Cerebellum (tissue), 4 donors: ENCODE measurements at places on chromosomes 6 and 20. TPM values are rescaled to one million over a fixed set of nuclear protein-coding genes. Genes with fewer than 3 reads are reported as not detected.

- no peak for DNase-seq
Measured at GRCh38 chr6:35470663-35471120, 2.5 kb downstream of the RPL10A start.

DNA sequence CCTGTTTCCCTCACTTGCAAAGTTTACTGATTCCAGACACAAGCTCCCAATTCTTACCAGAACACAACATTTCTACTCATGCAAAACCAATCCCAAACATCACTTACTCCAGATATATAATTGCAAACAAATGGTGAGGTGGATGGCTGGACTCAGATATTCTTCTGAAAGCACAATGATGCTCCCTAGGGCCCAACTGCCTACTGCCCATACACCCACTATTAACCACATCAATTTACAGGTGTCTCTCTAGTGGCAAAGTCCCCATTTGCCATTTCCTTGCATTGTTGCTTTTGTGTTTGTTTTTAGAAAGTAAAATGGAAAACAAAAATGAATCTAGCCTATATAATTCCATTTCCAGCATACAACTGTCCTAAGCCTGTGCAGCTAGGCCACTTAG, 320.9 kb upstream of the PRDM1 start:
- no peak for DNase-seq

DNA sequence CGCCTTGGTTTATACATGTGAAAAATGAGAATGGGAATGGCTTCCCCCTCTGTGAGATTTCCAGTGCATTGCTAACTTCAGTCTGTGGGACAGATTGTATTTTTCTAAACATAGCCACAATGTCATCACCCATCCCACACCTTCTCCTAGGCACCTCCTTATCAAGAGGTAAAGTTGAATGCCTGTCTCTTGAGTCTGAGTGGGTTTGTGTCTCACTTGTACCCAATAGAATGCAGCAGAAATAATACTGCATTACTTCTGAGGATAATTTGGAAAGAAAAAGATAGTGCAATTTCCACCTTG, 27.9 kb downstream of the RIN2 start:
- DNase-seq, result no peak

DNA sequence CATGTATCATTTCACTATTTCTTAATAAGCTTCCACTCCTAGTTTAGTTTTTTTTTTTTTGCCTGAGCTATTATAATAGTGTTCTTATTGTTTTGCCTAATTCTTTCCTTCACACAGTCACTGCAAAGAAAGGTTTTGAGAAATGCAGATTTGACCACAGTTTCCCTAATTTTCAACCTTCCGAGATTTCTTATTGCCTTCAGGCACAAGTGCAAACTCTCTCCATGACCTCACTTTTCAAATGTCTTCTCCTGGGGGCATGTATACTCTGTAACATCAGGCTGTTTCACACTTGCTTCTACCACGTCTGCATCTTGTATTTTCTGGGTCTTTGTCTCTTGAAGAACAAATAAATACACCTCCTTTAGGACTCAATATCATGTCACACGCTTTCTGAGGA, 339.0 kb upstream of the CITED2 start:
- DNase-seq, result no peak

DNA sequence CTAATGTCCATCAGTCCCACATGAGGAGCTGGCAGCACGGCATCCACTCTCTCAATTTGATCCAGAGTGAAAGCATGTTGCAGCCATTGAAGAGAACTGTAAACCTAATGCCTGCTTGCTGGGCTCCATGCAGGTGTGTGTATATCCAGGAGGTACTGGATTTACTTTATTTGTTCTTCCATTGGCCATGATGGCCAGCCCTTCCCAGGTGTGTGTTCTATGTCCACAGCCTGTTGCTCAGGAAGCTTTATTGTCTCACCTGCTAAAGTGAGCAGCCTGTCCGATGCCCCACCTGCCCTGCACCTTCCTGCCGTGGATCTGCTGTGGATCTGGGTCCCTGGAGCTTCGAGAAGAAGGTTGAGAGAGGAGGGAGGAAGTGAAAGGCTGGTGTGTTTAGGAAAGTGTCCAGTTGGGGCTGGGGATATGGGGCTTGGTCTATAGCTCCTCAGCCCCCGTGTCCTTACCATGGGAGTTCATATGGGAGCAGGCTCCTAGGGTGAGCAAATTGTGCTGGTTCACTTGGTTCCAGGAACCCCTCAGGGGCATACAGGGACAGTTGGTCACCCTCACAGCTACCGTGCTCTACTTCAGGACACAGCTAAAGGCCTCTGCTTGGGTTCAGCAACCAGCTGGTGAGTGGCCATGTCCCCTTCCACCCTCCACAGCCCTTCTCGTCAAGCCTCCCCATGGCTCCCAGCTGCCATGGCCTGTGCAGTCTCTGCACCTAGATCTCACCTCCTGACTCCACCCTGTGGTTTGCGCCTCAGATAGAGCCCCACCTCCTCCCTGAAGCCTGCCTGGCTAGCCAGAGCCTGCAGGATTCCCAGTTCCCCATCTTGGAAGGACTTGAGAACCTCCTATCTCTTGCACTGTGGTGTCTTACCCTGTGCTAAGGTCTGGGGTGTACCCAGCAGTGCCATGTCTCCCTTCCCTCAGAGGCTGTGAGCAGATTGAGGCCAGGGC, 12.7 kb downstream of the TREML2 start:
- no peak for DNase-seq

EFCAB8 gene
- total RNA-seq, result not detected
